ENCODE measurements at places on chromosomes 7 and 10.

GRCh38 chr7:12968836-12969422 is 281.5 kb downstream of the ARL4A start:
- DNase-seq = no peak

DNA sequence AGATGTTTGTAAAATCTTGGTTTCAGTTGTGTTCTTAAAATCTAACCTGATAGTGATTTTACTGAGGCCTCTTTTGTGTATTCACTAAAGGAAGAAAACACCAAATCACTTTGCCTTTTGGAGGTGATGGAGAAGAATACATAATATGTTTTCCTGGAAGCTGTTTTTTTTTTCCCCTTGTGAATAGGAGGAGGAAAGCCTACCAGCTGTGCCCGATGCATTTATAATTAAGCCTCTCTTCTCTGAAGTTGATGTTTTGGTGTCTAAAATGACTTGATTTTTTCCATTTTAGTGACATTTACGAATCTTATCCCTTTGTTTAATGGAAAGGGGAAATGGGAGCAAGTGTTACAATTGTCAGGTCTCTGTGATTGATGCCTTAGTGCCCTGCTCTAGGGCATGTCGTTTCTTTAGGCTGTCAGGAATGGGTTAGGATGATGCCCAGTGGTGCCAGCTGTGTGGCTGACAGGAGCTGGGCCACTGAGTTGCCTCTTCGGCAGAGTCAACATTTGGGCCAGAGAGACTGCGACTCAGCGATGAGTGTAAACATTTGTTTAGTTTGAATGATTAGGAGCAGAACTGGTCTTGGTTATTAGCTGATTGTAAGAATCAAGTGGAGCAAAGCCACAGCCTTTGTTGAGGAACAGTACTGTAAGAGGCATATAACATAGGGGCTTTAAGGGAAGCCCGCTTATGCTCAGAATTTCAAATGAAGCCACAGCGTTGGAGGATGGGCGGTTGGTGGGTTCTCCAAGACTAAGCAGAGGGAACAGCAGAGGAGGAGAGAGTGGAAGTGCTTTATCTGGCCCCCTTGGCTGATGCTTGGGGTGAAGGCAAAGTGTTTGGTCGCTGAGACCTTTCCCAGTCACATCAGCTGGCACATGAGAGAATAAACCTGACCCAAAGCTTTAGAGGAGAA is 81.6 kb downstream of the CDK14 start:
- DNase-seq = no peak

GRCh38 chr10:71486484-71487114 is 89.9 kb downstream of the CDH23 start:
- DNase-seq = no peak

DNA sequence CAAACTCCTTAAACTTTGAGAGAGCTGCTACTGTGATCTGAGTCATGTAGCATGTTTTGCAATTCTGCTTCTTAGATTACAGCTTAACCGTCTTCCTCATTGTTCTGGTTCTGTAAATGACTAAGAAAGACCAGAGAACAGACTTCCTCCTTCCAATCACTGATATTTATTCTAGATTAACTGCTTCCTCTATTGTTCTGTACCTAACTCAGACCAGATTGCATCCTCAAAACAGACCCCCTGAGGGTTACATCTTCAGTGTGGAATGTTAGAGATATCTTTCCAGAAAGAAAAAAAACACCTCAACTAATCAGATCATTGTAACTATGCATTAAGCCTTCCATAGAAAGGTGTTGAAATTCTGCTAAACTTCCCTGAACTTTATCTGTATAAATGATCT is 5.7 kb upstream of the PIP start:
- peak; percentile 1 for DNase-seq

DNA sequence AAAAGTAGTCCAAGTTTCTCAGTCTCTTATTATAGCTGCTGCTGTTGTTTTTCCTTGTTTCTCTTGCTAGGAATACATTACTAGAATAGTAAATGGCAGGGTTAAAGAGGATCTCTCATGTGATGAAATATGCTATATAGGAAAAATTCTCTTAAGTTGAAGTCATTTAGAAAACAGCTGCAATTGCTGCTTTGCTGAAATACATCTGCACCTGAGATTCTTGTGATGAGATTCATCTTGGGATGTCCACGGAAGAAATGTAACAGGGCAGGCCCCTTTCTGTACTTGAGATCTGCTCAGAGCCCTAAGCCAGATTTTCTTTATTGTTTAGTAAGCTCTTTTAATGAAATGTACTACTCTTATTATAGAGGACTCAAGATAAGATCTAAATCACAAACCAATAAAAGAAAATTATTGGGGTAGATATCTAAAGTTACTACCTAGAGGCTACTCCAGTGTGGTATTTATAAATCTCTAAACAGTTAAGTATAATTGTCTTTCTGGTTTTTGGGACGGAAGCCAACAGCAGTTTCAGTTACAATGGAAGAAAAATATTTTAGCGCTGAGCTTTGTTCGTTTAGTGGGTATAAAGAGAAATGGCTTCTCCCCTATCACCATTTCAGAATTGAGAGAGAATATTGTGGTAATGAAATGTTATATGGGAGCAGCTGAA is 701.5 kb downstream of the KCNMA1 start:
- no peak for DNase-seq

GRCh38 chr10:89360157-89360556 is 17.7 kb upstream of the IFIT1B start:
- DNase-seq = no peak

DNA sequence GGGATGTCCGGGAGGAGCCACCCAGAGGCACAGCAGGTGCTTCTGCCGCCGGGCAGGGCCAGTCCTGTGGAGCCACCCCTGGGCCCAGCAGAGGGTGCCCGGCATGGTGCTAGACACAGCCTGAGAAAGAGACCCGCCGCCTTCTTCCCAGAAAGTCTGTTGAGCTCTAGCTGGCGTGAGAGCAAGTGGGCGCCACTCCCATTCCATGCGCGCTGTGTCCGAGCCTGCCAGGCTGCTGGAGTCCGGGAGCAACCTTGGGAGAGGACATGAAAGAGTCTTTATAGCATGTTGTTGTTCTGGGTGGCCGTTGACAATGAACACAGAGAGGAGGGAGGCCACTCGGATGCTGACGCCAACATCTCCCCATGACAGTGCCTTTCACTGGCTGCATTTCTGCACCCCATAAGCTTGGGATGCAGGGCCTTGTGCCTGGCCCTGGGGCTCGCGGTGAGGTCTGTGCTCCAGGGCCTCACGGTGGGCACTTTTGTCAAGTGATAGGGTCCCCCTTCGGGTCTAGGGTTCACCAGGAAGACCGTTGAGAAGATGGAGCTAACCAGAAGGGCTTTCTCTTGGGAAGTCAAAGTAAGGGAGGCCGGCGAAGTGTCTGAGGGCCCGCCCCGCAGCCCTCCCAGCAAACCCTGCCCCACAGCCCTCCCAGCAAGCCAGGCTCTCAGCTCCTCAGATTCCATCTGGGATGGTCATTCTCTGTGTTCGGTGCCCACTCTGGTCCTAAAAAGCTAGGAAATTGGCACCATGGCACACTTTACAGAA is 47.3 kb downstream of the NKX6-2 start:
- DNase-seq = no peak

Measured in T-helper 1 cell (primary cell).